D721Med (cell line): ENCODE measurements at places on chromosomes 5 and 9.

- DNase-seq, result no peak
Measured at GRCh38 chr9:6631207-6631512, 14.4 kb downstream of the GLDC start.

DNA sequence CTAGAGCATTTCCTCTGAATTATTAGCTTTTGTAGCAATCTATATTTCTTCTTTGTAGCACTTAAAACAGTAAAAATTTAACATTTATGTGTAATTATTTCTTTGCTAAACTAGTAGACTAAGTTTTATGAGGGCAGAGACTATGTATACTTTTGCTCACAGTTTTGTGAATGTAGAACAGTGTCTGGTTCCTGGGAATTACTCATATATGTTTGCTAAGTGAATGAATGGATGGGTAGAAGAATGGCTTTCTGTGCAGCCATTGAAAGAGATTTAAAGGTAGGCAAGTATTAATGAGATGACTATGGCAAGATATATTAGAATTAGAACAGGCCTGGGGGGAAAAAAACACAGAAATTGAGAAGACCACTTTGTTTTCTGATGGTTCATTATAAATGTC, 140.1 kb downstream of the PAM start:
- no peak for DNase-seq

DNA sequence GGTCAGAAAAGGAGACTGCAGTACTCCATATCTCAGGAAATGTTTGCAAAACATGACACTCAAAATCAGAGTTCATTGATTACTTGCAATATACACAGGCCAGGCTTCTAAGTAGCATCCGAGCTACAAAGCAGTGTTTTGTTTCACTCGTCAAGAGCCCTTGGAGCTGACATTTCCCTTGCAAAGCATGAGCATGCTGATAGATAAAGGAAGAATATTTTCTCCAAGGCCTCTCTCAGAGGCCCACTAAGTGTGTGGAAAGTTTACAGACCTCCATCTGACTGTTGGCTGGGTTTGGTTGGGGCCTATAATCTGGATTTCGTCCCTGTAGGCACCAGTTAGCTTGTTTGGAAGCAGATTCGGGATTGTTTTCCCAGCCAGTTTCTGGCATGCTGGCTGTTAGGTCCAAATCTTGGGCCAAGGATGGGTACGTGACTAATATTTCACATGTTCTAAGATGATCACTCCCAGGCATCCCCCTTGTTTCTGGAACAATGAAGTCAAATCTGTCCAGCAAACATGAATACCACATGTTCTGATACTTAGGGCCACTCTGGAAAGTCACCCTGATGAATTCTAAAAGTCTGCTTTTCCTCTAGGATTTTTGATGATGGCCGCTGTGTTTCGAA, 161.3 kb downstream of the RFK start:
- DNase-seq, result no peak

GRCh38 chr5:1732945-1733344, 66.7 kb downstream of the MRPL36 start:
- no peak for DNase-seq

DNA sequence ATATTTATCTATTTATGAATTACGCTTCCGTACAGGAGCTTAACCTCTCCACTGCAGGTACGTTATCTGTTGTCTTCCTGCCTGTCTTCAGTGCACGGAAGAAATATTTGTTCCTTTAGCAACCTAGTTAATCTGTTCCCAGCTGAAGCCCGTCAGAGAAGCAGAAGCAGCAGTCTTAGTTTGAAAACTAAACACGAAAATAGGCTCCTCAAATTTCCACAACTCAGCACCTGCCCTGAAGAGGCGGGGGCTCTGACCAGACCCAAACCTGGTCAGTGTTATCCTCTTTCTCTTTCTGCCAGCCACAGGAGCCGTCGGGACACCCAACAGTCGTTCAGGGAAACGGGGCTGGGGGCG, 462 bp downstream of the NUDCD2 start:
- no peak for DNase-seq

GRCh38 chr5:124236361-124237205, 509.9 kb downstream of the ZNF608 start:
- DNase-seq, result no peak

DNA sequence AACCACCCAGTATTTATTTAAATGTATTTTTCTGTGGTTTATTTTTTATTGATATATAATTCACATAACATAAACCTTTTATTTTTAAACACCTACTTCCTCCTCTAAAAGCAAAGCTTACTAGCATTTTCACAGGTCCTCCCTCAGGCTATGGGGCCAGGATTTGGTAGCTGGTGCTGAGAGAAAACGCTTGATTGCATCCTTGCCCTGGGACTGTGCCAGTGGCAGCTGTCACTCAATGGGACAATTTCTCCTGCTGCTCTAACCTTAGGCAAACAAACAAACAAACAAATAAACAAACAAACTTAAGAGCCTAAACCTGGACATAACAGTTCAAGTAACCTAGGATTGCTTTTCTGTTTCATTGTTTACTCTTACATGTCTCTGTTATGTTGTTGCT, 102.7 kb downstream of the FOCAD start:
- no peak for DNase-seq

GRCh38 chr5:156312897-156313694, 13.9 kb upstream of the SGCD start:
- DNase-seq, result no peak

- DNase-seq, result no peak
Measured at GRCh38 chr5:9545992-9546851, at the start of gene SEMA5A. Gene SEMA5A (minus strand): TSS chr5:9546075. CDS start chr5:9379946, 166,129 bp downstream.

DNA sequence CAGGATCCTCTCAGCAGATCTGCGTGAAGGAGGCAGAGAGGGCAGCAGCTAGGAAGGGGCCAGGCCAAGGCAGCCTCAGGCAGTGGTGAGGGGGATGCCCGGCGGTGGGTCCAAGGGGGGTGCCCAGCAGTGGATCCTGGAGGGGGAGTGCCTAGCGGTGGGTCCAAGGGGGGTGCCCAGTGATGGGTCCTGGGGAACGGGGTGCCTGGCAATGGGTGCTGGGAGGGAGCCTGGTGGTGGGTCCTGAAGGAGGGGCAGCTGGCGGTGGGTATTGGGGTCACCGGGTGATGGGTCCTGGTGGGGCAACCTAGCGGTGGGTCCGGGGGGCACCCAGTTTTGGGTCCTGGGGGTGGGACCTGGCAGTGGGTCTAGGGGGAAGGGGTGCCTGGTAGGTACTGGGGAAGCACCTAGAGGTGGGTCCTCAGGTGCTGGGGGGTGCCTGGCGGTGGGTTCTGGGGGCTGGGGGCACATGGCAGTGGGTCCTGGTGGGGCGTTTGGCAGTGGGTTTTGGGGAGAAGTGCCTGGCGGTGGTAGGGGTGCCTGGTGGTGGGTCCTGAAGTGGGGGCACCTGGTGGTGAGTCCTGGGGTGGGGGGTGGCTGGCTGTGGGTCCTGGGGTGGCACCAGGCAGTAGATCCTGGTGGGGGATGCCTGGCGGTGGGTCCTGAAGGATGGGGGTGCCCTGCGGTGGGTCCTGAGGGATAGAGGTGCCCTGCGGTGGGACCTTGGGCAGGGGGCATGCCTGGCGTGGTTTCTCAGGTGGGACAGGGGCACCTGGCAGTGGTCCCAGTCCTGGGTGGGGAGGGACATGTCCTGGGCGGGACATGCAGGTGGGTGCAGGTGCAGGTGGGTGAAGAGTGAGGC, 1.9 kb downstream of the LRRC14B start:
- no peak for DNase-seq

DNA sequence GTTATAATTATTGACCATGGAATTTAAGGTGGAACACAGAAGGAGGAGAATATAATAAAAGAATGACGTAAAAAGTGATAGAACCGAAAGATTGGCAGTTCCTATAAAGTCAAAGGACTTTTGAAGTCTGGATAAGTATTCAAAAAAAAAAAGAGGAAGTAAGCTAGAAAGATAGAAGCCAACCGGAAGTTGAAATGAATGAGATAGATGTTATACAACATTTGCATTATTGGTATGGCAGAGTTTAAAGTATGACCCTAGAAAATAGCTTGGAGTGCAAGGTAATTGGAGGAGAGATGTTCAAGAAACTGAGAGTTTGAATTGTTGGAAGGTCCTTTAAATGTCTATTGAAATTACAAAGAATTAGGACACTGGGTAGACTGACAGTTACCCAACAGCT, 293.6 kb downstream of the FER start:
- no peak for DNase-seq

- DNase-seq, result no peak
Measured at GRCh38 chr5:179730852-179731251, 1.8 kb upstream of the MAML1 start.

- DNase-seq, result no peak
Measured at GRCh38 chr9:112377684-112378327, 2.1 kb upstream of the HSDL2 start.

GRCh38 chr9:128008171-128008570, 27.4 kb upstream of the EEIG1 start:
- DNase-seq, result no peak

- no peak for DNase-seq
Measured at GRCh38 chr5:173862047-173862477, 26.1 kb upstream of the CPEB4 start.

- DNase-seq, result no peak
Measured at GRCh38 chr5:14503017-14503680, 78.4 kb upstream of the OTULINL start.

GRCh38 chr9:126962336-126962735, 47.8 kb downstream of the RALGPS1 start:
- no peak for DNase-seq

DNA sequence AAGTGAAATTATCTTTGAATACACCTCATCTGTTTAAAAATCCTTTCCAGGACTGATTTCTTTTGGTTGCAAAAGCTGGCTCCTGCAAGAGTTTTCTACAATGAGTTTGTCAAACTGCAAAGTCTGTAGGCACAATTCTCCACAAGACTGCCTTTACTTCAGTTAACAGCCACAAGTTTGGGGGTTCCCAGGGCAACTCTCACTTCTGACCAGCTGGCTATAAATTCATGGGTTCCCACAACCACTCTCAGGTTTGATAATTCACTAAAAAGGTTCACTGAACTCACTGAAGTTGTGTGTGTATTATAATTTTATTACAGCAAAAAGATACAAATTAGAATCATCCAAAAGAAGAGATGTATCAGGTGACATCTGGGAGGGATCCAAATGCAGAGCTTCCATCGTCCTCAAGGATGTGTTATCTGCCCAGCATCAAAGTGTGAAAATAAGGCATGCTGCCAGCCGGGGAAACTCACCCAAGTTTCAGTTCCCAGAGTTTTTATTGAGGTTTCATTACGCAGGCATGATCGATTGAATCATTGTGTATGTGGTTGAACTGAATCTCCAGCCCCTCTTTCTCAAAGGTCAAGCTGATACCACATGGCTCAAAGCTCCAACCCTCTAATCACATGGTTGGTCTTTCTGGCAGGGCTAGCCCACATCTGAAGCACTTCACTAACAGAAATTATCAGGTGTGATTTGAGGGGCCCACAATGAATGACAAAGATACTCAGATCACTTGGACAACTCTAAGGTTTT, 19.0 kb upstream of the PSIP1 start:
- DNase-seq, result no peak
